ENCODE measurements at places on chromosomes 3 and 15. TPM values are rescaled to one million over a fixed set of nuclear protein-coding genes. Genes with fewer than 3 reads are reported as not detected.

CHSY1 gene
- total RNA-seq: 33.9 TPM

PLXND1 gene
- total RNA-seq: 89.1 TPM

CCR8 gene
- not detected for total RNA-seq

KCNMB3 gene
- 1.7 TPM for total RNA-seq

SLC24A5 gene
- total RNA-seq: not detected

SERPINI2 gene
- not detected for total RNA-seq
